ENCODE measurements at places on chromosomes 5 and 9. TPM values are rescaled to one million over a fixed set of nuclear protein-coding genes. Genes with fewer than 3 reads are reported as not detected.

- no peak for DNase-seq
Observed at GRCh38 chr9:9912459-9912858, 700.3 kb downstream of the PTPRD start.

DNA sequence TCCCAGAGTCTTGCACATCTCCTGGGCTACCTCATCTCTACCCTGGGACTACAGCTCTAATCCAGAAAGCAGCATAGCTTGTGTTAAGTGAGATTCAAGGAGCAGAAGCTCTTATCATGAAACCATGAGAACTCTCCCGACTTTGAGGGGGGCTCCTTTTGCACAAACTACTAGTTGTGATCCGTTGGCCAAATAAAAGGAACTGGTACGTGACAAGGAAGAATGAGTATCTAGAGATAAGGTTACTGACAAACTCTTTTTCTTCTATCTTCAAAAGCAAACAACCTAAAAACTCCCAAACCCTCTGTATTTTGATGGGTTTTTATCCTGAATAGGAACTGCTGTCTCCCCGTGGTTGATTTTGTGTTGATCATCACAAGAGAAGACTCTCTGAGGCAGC is 168.5 kb downstream of the SLC24A2 start:
- DNase-seq = no peak

The TAF7 gene
- total RNA-seq = 67.0 TPM

DNA sequence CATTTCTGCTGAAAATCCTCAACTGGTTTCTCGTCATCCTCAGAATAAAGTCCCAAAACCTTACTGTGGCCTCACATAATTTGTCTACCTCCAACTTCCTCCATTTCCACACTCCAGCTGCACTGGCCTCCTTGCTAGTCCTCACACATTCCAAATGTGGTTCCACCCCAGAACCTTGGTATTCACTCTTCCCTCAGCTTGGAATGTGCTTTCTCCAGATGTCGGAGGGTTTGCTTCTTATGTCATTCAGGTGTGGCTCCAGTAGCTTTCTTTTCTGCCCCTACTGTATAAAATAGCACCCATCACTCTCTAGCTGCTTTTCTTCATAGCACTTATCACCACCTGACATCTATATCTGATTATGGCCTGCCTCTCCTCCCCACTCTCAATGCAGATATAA is 102.5 kb upstream of the IFNK start:
- DNase-seq = no peak

The RASEF gene
- total RNA-seq = not detected

GRCh38 chr5:135243556-135244285 is 155.3 kb downstream of the MACROH2A1 start:
- DNase-seq = no peak

GRCh38 chr9:4334410-4334813 is 34.5 kb upstream of the GLIS3 start:
- no peak for DNase-seq

GRCh38 chr5:7533941-7534340 is 138.0 kb downstream of the ADCY2 start:
- DNase-seq = no peak

GRCh38 chr9:137564817-137565411 is 13.2 kb downstream of the MRPL41 start:
- DNase-seq = no peak

GRCh38 chr9:124868511-124869465 is 6.9 kb downstream of the ARPC5L start:
- peak; percentile 93 for DNase-seq

All from activated CD8-positive, alpha-beta T cell treated with anti-CD3 and anti-CD28 coated beads, Interleukin-2, amount 10 ng/mL, durations not matched to agents 7 days and 5 days (primary cell).